Hematopoietic multipotent progenitor cell treated with erythropoietin and hydrocortisone succinate and interleukin-3 and kit ligand, for 8 days (in vitro differentiated cells): ENCODE measurements at places on chromosomes 4 and X.

DNA sequence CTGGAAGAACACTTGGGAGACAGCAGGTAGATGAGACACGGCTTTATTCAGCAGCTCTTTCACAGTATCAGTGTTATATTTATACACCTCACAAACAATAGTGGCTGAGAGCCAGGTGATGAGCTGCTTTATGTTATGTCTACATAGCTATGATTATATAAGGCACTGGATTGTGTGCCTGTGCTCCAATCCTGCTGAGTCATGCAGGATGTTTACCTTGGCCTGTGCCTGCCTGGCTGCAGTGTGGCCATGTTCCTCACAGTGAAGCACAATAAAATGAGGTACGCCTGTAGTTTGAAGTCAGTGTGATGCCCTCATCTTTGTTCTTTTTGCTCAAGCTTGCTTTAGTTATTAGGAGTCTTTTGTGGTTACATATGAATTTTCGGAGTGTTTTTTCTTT is 31.3 kb downstream of the CXCL13 start:
- no peak for DNase-seq

DNA sequence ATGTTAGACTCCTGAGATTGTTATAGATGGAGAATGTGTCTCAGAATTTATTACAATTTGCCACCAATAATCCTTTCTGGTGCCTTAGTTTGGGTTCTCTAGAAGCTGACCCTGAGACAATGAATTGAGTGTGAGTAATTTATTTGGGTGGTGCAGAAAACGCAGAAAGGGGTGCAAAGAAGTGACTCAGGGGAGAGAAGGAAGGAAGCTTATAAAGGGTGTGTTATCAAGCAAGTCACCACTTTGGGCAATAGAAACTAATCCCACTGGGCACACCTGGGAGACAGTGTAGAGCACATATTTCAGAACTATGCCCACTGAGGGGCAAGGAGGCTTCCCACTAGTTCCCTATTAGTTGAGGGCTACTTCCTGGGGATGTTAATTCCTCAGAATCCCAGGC is 320.6 kb downstream of the MID1IP1 start:
- no peak for DNase-seq

GRCh38 chrX:9746148-9746888 is 19.3 kb downstream of the GPR143 start:
- DNase-seq = no peak

DNA sequence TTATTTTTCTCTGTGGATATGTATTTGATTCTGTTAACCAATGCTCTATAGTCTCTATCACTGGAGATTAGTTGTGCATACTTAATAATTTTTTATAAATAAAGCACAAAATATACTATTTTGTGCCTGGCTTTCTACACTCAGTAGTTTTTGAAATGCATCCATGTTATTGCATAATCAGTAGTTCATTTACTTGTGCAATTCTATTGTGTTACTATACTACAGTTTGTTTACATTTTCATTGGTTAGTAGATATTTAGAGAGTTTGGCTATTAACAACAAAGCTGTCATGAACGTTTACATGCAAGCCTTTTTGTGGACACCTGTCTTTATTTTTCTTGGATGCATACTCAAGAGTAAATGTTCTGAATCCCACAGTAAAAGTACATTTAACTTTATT is 265.0 kb upstream of the FAT4 start:
- DNase-seq = no peak

GRCh38 chr4:138409670-138410069 is 167.5 kb upstream of the SLC7A11 start:
- DNase-seq = no peak

DNA sequence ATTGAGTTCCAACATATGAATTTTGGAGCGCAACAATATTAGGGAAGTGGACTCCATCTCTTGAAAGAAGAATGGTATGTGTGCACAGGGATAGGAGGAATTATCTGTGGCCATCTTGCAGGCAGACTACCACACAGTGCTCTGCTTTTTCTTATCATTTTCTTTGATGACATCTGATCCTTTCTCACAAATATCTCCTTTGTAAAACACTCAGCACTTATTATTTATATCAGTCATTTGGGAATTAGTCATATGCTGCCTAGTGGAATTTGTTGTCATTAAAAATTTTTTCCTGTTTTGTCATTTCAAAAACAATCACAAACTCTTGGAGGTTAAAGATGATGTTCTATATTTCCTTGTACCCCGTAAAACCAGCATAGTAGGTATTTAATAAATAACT is 444.3 kb upstream of the ATOH1 start:
- DNase-seq = no peak
